ENCODE measurements at places on chromosomes 16 and 17. TPM values are rescaled to one million over a fixed set of nuclear protein-coding genes. Genes with fewer than 3 reads are reported as not detected.

GRCh38 chr17:31068291-31068690 lies 26.5 kb upstream of the NF1 start:
- no peak for DNase-seq

DNA sequence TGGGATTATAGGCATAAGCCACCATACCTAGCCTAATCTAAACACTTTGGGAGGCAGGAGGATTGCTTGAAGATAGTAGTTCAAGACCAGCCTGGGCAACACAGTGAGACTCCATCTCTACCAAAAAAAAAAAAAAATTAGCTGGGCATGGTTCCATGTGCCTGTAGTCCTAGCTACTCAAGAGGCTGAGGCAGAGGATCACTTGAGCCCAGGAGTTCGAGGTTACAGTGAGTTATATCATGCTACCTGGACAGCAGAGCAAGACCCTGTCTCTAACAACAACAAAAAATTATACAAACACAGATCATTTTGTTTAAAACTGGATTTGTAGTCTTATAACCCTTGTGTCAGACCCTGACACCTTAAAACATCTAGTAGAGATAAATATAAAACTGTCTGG lies 7.7 kb upstream of the C16orf54 start:
- no peak for DNase-seq

DNA sequence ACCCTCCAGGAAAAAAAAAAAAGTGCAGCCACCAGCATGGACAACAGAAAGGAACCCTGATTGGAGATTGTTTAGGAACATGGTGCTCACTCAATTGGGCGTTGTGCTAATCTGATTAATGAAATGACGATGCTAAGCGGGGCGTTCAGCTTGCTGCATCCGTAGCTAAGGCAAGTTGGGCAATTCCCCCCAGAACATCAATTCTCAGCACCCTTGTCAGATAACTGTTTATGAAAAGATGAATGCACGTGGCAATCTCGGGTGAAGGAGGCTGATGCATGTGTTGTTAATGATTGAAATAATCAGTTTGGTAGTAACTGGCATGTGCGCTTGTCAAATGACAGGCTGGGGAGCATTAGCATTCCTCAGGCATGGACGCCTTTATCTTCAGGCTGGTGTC lies 57.0 kb downstream of the HS3ST3A1 start:
- DNase-seq, result no peak

DNA sequence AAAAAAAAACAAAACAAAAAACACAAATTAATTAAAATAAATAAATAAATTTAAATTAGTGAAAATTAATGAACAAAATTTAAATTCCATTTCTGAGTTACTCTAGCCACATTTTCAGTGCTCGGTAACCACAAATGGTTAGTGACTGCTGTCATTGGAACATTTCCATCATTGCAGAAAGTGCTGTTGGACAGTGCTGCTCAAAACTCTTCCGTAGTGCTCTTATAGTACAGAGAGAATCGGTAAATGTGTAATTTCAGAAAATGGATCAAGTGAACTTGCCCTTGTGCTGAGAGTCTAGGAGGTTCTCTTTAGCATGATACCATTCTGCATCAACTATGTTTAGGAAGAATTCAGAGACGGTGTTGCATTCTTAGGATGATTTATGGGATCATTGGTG lies 23.7 kb downstream of the ZNRF1 start:
- DNase-seq, result no peak

GRCh38 chr16:54194334-54194743 lies 92.2 kb downstream of the IRX3 start:
- DNase-seq, result no peak

GRCh38 chr16:4692460-4693295 lies 684 bp upstream of the NUDT16L1 start:
- DNase-seq, result no peak

DNA sequence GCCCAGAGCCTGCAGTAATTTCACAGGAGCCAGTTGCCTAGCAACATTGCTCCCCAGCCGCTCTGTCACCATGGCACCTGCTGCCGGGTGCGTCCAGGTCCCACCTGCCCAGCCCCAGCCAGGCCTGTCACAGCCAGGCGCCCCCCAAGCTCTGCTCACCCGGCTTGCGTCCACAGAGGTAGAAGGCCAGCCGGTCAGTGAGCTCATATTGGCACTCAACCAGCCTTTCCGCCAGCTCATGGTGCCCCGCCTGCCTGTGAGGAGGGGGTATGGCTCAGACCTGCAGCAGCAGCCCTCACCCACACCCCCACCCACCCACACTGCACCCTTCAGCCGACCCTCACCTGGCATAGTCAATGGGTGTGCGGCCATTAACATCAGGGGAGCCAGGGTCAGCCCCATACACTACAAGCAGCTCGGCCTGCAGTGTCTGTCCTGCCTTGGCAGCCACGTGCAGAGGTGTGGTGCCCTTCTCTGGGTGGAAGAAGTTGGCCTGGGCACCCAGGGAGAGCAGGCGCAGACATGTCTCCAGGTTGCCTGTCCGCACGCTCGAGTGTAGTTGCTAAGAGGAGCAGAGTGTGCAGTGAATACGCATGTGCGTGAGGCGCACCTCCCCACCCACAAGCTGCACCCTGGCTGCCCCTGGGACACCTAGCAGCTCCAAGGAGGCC lies 7.7 kb downstream of the GIT1 start:
- DNase-seq, result no peak

DNA sequence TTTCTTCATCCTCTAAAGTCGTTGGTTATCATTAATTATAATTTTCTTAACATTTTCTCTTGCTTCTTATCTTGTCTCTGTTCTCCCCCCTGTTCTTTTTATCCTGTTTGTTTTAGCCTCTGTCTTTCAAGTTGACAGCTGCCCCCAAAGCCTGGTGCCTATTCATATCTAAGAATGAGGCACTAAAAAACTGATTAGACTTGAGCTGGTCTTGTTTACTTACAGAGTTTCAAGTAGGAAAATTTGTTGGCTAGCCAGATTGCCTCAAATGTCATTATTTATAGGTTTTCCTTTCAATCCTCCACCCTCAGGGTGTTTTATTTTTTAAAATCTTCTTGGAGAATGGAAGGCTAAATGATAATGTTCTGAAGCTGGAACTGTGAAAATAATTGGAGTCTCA lies 236.0 kb downstream of the UTP18 start:
- DNase-seq, result no peak

GRCh38 chr16:86398201-86398600 lies 112.1 kb upstream of the FOXF1 start:
- DNase-seq, result no peak

GRCh38 chr17:61489719-61490490 lies 37.7 kb downstream of the TBX4 start:
- no peak for DNase-seq

- DNase-seq, result no peak
Measured at GRCh38 chr17:17191346-17191792, 14.8 kb downstream of the PLD6 start.

DNA sequence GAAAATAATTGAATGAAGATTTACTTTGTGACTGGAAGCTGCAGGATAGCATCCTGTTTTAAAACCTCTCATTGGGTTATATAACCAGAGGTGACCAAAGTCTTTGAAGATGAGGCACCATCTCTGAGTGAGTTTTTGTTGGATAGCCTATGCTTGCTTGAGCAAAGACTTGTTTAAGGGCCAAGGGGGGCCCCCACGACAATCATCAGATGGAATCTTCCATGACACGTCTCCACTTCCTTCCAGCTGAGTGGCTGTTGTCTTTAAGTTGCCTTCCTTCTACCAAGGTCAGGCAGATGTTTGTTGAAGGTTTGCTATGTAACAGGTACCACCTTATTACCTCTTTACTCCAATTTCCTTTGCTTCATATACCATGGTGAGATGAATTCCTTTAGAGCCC lies 188.8 kb downstream of the PRKCA start:
- DNase-seq, result no peak

MT1G gene
- 45.7 TPM for polyA plus RNA-seq

EDC4 gene
- polyA plus RNA-seq, result 91.3 TPM

CNGB1 gene
- polyA plus RNA-seq, result not detected

VPS4A gene
- 52.5 TPM for polyA plus RNA-seq

OR4D1 gene
- 0.11 TPM for polyA plus RNA-seq
